ENCODE measurements at places on chromosomes 12 and 14.
A peak's percentile ranks its signal among the peaks of the same experiment; 100 is the strongest.

DNA sequence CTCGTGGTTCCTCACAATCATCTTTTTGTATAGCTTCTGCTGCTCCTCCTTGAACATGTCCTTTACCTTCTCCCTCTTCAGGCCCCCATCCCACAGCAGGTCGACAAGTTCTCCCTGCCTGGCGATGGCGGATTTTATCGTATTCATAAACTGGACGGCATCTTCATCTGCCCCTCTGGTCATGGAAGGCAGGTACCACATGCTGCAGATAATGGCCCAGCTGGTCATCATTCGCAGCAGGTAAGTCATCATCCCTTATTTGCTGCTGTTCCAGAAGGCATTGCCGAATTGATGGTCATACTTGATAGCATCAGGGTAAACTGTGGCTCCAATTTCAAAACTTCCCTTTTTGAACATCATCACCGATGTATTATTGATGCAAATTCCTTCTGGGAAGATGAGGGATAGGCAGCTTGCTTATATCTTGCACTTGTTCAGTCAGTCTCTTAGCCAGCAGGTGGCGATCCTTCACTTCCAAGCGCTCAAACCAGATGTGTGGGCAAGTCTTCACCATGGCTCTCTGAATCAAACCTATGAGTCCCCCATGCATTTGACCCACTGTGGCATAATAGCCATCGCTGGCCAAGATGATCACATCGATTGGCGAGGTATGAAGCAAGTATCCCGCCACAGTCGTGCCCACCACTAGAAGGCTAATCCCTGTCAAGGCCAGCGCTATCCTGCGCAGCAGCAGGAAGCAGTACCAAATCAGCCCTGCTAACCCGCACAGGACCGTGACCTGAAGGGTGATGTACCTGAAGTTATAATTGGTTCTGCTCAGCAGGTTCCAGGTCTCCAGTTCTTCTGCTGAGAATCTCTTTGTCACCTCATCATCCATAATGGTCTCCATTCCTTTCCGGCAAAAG, 381.5 kb upstream of the STXBP6 start:
- peak; percentile 1 for DNase-seq

- DNase-seq = no peak
Measured at GRCh38 chr14:102913341-102914211, 8.9 kb upstream of the AMN start.

GRCh38 chr14:67680941-67681340, 6.5 kb upstream of the VTI1B start:
- DNase-seq = no peak

- DNase-seq = peak; percentile 98
Measured at GRCh38 chr12:120686151-120686689, 729 bp upstream of the MLEC start.

DNA sequence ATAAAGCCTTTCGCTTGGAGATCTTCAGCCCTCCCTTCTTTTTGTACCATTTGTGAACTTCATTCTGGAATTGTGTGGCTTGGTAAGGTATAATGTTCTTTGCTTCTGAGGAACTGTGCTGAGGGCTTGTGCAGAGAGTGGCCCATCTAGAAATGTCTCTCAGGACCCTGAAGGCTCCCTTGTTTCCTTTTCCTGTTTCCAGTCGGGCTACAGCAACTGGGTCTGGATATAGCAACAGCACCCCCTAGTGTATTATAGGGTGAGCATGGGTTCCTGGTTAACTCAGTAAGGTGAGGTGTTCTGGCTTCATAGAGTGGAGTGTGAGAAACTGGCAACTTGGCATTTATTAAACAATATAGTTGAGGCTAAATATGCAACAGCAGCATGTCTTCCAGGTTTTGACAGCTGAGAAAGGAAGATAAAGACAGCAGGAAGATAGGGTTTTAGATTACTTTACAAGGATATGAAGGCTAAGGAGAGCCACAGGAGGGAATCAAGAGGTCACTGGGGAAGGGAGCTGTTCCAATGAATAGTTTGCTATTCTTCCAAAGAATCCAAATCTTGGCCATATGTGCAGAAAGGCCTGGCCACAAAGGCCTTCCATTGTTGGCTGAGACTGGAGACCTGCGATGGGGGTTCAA, 49.1 kb upstream of the RNU6-8 start:
- DNase-seq = peak; percentile 79

GRCh38 chr14:31201111-31201510, 6.5 kb downstream of the HECTD1 start:
- DNase-seq = no peak

Data from fibroblast of villous mesenchyme (primary cell).